IPS DF 6.9 (cell line): ENCODE measurements at places on chromosomes 5 and 9.

DNA sequence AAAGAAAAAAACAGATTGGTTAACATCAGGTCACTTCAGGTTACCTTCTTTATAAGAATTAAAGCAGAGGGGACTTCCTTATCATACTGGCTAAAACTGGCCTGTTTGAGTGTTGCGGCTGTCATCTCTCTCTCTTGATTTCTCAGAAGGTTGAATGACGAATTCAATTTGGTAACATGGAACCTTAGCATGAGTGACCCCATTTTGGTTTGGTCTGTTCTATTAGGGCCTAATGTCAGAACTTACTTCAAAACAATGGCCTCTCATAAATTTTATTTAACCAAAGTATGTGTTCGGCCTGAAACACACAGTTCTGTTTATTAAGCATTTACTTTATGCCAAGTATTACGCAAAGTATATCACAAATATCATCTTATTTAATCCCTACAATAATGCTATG, 147.5 kb downstream of the CAAP1 start:
- DNase-seq = no peak

DNA sequence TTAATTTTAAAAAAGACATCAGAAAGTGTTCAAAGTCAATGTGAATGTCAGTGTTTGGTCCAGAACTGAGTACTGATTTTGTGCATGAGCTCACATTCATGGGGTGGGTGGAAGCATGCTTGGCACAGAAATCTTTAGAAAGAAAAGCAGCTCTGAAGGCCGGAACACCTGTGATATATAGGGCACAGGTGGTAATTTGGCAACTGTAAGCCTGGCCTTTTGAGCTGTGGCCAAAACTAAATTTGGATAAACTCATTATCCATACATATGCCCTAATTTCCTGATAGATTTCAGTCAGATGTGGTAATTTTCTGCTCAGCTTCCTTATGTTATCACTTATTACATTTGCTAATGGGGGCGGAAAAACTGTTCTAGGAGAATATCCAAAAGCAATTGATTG, 211.4 kb downstream of the HCN1 start:
- DNase-seq = no peak

DNA sequence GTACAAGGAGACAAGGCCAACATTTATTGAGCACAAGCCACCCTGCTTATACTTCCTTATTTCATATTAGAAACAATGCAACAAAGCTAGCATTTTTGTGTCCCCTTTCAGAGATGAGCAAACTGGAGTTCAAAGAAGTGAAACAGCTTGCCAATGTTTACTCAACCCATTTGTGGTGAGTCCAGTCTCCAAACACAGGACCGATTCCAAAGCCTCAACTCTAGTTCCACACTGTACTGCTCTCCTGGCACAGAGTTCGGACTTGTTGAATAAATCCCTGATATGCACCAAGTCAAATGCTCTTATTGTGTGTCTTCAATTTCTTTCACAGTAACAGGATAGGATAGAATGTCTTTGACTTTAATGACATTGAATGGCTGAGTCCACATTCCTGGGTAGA, 604.8 kb upstream of the BRINP1 start:
- no peak for DNase-seq

GRCh38 chr5:115939059-115939458, 23.2 kb upstream of the LVRN start:
- DNase-seq = no peak

GRCh38 chr5:75199946-75200345, 36.7 kb downstream of the ANKRD31 start:
- no peak for DNase-seq

DNA sequence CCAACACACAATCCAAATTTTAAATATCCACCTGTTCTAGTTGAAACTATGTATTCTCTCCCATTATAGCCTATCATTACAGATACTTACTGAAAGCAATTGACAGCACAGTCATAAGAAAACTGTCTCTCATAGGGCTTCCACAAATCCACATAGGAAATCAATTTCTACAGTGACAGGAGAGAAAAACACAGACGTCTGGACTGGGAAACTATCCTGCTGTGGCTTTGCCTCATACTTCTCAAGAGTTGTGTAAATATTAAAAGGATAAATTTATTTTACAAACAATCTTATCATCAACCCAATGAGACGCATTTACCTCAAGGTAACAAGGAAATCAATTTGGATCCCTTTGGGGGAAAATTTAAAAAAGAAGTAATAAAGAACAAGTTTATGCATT, 517.5 kb downstream of the EFNA5 start:
- DNase-seq = no peak

GRCh38 chr5:83492331-83492730, 20.8 kb downstream of the VCAN start:
- DNase-seq = no peak

GRCh38 chr5:171612749-171613148, 172.9 kb upstream of the SMIM23 start:
- DNase-seq = no peak

DNA sequence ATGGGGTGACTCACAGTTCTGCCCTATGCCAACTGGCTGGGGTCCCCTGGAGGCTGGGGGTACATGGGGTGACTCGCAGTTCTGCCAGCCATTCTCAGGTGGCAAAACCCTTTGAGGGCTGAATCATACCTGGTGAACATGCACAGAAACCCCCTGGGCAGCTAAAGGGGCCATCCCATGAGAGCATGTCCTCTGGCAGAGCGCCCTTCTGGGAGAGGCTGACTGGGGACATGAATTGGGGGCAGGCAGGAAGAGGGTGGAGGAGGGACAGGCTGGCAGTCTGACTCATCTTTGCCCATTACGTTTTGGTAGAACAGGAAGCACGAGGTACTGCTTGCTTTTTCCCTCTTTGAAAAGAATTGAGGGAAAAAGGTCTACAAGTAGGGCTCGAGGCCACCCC, 16.7 kb downstream of the TRAF1 start:
- DNase-seq = no peak

DNA sequence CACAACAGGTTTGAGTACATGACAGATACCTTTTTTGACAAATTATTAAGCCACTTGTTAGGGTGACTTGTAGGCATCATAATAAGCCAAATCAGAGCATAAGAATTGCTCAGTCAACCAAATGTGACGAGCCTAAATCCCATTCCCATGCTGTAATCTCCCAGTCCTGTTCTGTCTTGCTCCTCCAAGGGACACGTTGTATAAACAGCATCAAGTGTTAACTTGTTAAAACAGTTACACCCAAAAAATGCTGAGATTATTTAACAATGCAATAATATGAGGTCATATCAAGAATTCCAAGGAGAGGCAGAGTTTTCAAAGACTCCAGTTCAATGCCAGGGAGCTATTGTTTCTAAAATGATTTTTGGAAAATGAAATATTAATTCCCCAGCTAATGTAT, 76.2 kb downstream of the SH3TC2 start:
- DNase-seq = no peak

DNA sequence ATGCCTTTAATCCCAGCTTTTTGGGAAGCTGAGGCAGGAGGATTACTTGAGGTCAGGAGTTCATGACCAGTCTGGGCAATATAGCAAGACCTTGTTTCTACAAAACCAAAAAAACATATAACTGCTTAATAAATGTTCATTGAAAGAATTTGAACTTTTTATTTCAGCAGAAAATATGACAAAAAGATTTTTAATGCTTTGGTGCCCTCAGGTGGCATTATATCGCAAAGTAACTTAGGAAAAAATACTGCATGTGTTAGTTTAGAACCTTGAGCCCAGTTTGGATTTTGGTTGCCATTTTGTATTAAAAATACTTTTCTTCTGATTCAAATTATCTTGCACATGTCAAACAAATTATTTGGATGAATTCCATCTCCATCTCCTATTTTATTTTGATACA, 103.2 kb downstream of the GPBP1 start:
- DNase-seq = no peak

DNA sequence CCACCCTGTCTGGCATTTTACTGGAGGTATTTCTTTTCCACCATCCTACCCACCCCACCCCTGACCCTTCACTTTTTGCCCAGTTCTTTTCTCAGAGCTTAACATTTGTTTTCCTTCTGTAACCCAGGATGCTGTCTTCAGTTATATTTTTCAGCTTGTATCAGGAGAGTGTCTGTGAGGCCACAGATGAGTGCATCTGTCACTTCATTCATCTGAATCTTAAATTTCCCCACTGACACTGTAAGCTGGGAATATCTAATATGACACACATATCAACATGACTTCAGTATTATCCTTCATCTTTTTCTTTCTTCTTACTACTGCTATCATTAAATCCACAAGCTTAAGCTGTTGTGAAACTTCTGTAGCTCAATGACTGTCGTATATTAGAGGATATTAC, 4.9 kb downstream of the MARCHF3 start:
- no peak for DNase-seq

DNA sequence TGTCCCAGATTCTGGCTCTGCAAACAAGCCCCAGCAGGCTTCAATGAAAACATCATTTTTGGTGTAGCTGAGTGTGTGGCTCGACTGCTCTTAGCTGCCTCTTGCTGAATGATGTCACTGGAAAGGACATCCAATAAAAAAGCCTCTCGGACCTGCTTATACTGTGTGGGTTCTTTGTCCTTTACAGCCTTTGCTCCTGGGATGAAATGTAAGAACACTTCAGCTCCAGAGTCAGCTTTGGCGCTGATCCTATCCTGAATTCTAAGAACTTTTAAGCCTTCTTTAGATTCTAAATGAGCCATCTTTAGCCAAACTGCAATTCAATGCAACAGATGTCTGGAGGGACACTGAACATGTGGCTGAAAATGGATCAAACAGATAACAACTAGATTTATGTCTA, 404.6 kb upstream of the C9orf72 start:
- DNase-seq = no peak

GRCh38 chr9:129185991-129186390, 7.9 kb upstream of the IER5L start:
- no peak for DNase-seq

DNA sequence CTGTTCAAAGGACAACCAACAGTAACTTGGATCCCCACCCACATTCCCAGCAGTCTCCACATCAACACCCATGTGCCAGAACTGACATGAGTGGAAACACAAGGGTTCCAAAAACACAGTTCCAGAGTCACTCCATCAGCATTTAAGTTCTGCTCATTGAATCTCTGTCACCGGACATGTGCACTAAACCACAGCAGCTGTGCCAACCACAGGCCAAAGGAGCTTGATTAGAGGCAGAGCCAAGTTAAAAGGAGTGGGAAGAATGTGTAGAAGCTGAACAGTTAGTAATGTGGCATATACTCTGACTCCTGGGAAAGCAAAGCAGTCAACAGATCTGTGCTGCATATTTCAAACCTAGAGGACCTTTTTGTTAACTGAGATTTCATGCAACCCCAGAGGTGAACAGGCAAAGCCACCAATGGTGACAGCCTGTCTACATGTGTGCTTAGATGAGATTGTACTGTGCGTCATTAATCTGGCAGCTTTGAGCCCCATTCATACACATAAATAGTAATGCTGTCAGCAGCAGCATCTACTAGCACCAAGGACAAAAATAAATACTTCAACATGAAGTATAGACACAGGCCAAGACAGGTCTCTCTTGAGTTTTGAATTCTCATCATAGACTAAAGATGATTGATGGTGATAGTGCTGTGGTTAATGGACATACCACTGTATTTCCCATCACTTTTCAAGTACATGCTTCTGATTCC, 16.4 kb upstream of the FST start:
- no peak for DNase-seq
